ENCODE measurements at places on chromosomes 3 and 15.

DNA sequence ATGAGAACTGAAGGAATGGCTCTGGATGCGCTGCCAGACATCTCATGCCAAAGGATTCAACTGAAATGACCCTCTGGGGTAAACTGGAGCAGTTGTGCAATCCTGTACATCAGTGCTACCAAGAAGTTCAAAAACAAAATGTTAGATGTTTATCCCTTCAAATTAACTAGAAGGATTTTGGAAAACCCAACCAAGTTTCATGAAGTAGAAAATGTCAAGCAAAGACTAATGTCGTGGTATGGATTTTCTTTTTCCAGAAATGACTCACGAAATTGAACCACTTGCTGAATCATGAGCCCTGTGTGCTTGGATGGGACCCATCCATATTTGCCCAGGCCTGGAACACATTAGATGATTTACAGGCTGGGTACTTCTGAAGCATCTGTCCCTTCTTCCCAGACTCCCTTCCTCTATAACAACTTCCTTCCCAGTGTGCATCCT, 101.6 kb downstream of the LRTM1 start:
- peak; percentile 24 for DNase-seq

- peak; percentile 92 for DNase-seq
Observed at GRCh38 chr3:141360888-141361598, 7.3 kb upstream of the ZBTB38 start.

DNA sequence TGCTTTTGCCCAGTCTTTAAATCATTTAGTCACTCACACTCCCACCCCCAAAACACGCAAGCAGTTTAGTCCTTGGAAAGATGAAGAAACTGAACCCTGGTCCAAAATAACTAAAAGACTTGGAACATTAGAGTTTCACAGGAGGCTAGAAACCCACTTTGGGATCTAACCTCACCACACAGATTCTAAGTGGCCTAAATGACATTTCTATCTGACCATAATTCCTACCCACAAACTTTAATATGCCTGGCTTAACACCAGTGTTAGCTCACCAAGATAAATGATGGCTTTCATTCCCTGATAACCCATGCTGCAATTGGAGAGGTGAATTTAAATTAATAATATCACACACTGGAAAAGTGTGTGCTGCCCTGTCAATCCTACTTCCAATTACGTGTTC, 295.3 kb upstream of the UBE2E2 start:
- peak; percentile 56 for DNase-seq

DNA sequence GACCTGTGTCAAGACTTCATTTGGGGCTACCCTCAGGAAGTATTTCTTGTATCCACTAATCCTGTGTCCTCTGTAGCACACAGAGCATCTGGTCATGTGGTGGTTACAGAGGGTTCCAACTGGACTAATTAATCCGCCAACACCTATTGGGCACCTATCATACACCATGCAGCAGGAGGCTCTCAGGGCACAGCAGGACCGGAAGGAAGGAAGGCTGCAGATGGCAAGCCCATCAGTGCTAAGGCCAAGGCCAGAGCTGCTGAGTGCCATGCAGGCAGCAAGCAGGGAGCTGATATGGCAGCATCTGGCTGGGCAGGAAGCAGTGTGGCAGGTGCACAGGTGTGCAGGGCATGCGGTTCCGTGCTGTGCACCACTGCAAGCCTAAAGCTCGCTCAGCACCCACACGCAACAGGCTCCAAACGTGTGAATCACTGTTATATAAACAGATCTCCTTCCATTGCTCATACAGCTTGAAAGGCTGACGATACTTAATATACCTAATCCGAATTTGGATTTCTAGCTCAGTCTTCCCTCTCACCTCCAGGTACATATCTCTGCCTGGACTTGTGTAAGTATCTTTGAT, 64.4 kb upstream of the SNRPA1 start:
- DNase-seq, result no peak

GRCh38 chr3:155282385-155283091, 10.9 kb downstream of the STRIT1 start:
- DNase-seq, result peak; percentile 40

- no peak for DNase-seq
Observed at GRCh38 chr3:140443806-140444205, 234.1 kb upstream of the TRIM42 start.

DNA sequence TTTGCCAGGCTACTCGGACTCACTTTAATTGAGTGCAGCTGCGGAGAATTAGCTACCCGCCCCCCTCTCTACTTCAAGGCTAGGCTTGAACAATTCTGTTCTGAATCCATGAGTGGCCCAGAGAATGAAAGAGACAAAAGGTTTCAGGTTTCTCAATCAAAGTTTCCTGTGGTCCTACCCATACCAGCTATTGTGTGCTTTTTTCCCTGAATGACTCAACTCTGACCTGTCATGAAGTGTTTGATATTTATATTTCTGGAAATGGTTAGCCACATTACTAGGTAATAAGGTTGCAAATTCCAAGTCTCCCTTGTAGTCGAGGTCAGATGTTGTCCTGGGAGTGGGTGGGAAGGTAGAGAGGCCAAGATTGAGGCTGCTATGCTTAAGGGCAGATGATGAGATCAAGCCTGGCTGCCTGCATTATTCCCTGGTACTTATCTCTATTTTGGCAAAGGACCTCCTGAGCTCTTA, 392.7 kb upstream of the TBL1XR1 start:
- peak; percentile 82 for DNase-seq

- peak; percentile 75 for DNase-seq
Observed at GRCh38 chr3:171055336-171056178, 29.0 kb upstream of the SLC2A2 start.

DNA sequence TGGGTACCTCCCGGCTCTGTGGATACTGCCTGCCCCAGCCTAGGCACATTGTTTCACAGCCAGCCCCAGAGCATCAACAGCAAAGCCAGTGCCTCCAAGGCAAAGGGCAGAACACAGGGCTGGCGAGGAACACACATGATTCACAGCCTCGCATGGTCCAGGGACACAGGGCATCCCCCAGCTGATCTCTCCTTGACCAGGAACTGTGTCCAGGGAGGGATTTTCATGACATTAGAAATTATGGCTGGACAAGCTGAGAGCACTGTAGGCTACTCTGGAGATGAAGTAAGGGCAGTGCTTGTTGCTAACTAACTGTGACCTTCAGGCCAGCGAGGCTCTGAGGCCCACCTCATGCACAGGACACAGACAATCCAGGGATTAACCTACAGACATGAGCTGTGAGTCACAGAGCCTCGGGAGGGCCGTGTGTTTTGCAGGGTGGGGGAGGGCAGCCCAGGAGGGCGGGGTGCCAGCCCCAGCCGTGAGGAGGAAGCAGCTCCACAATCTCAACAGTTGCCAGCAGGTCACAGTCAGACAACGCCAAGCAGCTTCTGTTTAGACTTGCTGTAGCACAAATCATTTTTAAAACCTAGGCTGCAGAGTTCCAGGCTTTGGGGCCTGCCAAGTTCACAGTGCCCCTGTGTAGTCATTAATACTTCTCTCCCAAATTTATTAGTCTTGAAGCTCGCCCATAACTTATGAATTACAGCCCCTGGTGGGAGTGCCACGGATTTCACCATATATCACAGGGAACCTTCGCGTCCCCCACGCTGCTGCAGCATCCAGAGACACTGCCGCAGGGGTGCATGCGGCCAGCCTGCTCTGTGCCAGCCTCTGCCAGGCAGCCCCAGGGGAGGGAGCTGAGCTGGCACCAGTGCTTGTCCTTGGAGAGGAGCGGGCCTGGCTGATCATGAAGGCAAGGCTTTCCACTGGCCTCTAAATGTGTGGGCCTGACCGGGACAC, 114.7 kb downstream of the ETFA start:
- peak; percentile 84 for DNase-seq

GRCh38 chr3:155714295-155714718, 30.6 kb downstream of the PLCH1 start:
- no peak for DNase-seq

DNA sequence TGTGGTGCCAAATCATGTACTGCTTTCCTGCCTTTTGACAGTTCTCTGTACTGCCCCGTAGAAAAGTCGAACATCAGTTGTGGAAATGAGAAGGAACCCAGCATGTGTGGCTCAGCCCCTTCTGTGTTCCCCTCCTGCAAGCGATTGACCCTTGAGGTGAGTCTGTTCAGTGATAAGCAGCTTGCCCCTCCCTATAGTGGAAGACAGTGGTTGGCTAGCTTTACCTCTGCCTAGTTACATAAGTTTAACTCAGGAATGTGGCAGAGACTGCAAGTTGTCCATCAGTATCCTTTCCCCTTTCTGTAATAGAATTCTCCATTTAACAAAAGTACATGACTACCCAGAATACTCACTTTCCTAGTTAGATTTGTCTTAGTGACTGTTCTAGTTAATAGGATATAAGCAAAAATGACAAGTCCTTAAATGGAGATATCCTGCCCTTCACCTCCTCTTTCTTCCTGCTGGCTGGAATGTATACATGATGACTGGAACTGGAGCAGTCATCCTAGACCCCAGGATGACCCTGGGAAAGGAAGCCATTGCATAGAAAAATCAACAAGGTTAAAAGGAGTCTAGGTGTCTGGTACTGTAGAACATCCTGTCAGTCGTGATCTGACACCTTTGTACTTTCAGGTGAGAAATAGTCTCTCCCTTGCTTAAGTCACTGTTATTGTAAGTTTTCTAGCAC, 10.6 kb downstream of the SETMAR start:
- DNase-seq, result no peak

DNA sequence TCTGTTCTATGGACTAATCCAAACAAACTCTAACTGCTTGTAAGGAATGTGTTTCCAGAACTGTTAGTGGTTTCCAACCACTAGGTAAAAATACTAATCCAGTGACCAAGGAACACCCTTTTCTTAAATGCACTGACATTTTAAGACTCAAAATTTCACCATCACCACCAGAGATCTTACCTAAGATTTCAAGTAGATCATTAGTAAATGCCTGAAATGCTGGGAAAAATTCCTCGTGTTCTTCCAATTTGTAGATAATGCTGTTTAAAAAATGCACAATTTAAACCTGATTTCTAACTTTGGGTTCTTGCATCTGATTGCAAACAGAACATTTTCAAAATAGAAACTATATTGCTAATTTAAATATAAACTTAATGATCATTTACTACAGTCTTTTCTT, 63.4 kb downstream of the ESYT3 start:
- DNase-seq, result peak; percentile 21

- peak; percentile 68 for DNase-seq
Observed at GRCh38 chr15:69793781-69794451, 303.8 kb downstream of the TLE3 start.

DNA sequence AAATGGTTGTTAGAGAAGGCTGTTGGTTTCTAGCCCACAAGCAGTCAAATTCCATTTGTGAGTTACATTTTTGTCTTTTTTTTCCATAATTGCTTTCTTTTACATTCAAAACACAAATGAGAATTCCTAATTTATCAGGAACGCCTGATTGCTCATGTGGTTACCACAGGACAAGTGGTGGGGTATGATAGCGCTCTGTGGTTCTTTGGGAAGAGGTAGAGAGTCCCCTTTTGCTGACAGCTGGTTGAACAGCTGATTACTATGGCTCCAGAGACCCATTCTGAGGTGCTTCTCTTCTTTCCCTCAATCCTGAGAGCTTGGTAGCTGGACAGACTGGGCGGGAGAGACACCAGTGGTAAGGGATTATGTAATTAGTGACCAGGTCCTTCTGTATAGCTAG, 24.4 kb downstream of the CNOT10 start:
- DNase-seq, result no peak

DNA sequence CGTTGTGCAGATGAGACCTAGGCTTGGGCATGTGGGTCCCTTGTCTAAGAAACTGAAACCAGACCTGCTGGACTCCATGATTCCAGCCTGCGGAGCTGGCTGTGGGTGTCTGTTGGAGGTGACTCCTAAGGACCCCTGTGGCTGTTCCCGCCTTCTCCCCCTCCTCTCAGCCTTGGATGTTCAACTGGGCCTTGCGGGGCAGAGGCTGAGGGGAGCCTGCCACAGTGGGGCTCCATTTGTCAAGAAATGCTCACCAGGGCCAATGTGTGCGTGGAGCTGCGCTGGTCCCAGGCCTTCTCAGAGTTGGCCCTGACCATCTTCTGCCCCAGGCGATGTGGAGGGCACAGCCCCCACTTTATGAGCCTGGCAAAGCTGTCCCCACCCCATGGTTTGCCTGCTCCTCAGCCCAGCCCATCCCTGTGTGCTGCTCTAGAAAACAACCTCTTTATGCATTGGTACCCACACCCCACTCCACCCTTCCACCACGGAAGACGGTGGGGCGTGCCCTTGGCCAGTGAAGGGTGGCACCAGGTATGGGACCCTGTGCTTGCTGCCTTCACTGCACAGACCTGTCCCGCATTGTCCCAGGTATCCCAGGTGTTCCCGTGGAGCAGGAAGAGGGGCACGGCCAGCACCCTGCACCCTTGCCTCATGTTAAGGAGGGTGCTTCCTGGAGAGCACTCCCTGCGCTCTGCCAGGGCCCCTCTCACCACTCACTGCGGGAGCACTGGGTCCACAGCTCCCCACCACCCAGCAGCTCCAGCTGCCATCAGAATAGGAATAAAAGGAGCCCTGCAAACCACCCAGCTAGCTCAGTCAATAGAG, 7.9 kb downstream of the MESP2 start:
- no peak for DNase-seq

GRCh38 chr3:172317984-172318383, 130.3 kb downstream of the GHSR start:
- DNase-seq, result peak; percentile 91

GRCh38 chr3:27458929-27459328, 25.3 kb downstream of the SLC4A7 start:
- no peak for DNase-seq

DNA sequence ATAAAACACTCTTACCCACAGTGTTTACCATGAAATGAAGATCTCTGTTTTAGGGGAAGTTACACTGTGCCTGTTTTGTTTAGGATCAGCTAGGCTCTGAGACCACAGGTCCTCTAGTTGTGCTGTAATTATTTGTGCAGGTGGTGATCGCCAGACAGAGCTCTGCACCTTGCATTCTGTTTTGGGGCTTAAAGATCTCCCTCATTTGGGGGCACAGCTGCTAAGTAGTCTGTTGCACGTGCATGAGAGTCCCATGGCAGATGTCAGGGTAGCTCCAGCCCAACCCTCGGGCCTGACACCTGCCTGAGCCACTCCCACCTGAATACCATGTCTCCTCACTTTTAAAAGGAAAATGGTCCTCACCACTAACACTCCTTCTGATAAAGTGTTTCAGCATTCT, 12.4 kb downstream of the C3orf20 start:
- DNase-seq, result no peak

DNA sequence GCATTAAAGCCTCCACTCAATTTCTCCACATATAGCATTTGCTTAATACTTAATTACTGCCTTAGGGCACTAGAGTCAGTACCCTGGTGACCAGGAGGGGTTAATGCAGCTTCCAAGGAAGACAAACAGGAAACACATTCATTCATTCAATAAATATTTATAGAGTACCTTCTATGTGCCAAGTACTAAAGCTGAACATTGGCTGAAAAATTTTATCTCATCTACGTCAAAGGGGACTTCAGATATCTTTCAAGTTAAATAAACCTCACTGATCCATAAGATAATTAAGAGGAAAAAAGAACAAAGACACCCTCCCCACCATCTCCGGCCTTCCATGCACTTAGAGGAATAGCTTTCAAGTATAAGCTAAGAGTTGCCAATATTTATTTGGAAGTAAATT, 156.9 kb upstream of the PRICKLE2 start:
- no peak for DNase-seq

DNA sequence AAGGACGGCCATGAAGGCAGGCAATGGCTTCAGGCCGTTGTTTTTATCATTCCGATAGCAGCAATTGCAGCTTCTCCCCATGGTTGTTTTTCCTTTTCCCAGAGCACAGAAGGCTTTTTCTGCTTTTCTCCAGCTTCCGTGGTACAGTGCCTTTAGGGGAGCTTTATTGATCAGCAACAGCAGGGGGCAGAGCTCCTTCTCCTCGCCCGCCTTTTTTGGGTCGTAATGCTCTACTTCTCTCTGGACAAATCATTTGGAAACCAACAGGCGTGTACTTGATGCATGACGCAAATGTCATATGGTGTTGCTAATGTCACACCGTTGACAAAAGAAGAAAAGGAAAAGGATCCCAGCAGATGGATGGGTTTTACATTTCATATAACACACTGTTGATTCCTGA, 79.7 kb upstream of the SNRK start:
- no peak for DNase-seq

All from astrocyte of the hippocampus (primary cell).